HEK293T (cell line): ENCODE measurements at places on chromosomes 16 and 17.

DNA sequence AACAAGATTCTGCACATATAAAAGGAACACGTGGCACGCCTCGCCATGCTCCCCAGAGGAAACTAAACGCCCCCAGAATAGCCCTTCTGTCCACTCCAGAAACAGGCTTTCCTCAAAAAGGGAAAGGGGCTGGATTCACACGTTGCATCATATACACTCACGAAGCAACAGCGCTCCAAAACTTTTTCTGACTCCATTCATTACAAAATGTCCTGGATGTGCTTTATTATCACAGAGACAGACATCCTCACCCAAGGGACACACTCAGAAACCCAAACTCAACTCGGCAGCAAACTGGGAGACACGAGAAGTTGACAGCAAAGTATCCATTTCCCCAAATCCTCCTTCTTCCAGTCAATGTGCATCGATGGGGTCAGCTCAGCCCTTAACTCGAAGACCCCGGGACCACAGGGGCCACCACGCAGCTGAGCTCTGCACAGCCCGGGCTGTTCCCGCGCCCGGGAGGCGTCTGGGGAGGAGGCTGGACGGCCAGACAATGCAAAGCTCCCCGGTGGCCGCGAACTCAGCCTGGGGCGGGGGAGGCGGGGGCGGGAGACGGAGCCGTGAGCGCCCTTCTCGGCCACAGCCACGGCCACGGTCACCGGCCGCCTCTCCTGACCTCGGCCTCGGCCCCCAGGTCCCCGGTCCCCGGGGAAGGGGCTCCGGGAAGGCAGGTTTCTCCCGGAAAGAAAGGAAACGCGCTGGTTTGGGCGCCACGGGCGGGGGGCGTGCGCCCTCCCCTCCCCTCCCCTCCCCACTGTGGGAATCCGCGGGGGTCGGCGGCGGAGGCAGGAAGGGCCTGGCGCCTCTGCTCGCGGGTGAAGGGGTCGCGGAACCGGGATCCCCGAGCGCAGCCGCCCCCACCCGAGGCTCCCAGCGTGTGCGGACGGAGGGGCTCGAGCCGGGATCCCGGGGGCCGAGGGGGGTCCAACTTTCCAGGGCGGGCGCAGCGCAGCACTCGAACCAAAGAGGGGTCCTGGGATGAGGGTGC, 1.2 kb downstream of the NXN start:
- DNase-seq: peak; percentile 46

- no peak for DNase-seq
Measured at GRCh38 chr16:75192606-75193264, 14.2 kb downstream of the CTRB2 start.

GRCh38 chr17:20230924-20231323, 221.8 kb downstream of the SPECC1 start:
- DNase-seq: no peak

GRCh38 chr17:74890554-74890953, 2.9 kb downstream of the FADS6 start:
- DNase-seq: no peak
